ENCODE measurements at places on chromosomes 5 and 9.

- DNase-seq, result no peak
These were observed 353.3 kb downstream of the YTHDC2 start for GRCh38 chr5:113866763-113867162.

GRCh38 chr9:105458404-105458803 lies 10.6 kb downstream of the FSD1L start:
- DNase-seq, result no peak

- no peak for DNase-seq
These were observed 125.1 kb downstream of the MED10 start for GRCh38 chr5:6253281-6253680.

DNA sequence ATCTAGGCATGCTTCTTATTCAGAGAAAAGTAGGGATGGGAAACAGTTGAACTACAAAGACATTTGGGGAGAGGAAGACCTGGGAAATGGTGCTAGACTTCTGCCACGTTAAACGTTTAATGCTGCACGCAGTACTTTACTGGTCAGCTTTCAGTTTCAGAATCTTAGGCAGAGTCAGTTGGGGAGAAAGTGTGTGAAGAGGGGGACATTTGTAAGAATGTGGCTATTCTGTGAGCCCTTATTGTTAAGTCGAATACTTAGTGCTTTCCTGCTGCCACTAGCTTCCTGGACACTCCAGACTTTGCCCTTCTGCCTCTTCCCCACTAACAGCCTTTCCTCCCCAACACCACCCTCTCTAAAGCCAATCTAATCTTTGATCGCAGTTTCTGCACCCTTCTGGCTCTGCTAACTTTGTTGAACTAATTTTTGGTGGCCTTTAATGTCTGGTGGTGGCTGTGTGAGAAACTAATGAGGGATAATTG lies 6.1 kb downstream of the CYSTM1 start:
- peak; percentile 1 for DNase-seq

GRCh38 chr9:112286926-112287325 lies 46.5 kb downstream of the PTBP3 start:
- no peak for DNase-seq

- DNase-seq, result no peak
These were observed 201.2 kb upstream of the MPDZ start for GRCh38 chr9:13480693-13481092.

DNA sequence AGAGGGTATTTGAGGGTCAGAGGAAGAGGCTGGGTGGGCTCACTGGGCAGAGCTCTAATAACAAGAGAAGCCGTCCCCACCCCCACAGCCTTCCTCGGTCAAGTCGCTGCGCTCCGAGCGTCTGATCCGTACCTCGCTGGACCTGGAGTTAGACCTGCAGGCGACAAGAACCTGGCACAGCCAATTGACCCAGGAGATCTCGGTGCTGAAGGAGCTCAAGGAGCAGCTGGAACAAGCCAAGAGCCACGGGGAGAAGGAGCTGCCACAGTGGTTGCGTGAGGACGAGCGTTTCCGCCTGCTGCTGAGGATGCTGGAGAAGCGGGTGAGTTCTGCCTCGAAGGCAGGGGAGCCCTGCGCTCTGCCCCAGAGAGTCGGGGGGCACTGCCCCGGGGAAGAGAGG lies 21.6 kb upstream of the RARS1 start:
- no peak for DNase-seq

- DNase-seq, result no peak
These were observed 43.3 kb upstream of the BARHL1 start for GRCh38 chr9:132539096-132539495.

DNA sequence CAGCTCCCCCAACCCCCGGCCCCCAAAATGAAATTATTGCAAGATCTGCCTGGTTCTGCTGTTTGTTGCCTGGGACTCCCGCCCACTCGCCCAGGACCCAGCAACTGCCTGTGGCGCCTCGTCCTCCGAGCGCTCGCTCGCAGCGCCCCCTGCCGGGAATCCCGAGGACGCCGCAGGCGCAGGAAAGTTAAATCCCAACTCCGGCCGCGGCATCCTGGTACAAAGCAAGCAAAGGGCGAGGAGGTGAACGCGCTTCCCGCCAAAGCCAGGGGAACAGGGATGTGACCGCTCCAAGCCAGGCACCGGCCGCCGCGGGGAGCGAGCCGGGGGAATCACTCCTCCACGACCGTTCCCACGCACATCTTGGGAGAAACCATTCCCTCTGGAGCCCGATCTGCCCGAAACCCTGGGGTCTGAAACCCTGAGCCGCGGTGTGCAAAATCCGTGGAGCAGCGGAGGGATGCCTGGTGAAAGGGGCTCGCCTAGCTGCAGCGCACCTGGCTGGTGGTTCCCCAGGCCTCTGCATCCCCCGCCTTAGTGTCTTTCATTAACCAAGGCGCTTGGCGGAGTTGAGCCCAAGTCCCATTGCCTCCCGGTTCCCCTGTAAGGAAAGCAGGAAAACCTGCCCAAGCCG lies 1.3 kb downstream of the SEMA5A start:
- DNase-seq, result peak; percentile 54

- DNase-seq, result no peak
These were observed 31.9 kb downstream of the ARSB start for GRCh38 chr5:78953092-78953800.

- DNase-seq, result no peak
These were observed 87.2 kb downstream of the RMI1 start for GRCh38 chr9:84067821-84068220.

GRCh38 chr9:90274725-90275124 lies 367.9 kb downstream of the DIRAS2 start:
- DNase-seq, result no peak

GRCh38 chr9:21801683-21802417 lies 586 bp upstream of the MTAP start:
- peak; percentile 57 for DNase-seq

GRCh38 chr5:35335752-35336151 lies 105.5 kb upstream of the PRLR start:
- DNase-seq, result no peak

DNA sequence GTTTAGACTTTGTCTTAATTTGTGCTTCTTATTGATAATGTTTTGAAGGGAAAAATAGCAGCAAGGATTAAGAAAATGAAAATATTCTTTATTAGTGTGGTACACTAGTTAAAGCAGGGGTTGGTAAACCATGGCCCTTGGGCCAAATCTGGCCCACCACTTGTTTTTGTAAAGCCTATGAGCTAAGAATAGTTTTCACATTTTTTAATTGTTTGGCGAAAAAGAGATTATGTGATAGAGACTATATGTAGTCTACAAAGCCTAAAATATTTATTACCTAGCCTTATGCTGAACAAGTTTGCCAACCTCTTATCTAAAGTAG lies 57.2 kb downstream of the KCNN2 start:
- DNase-seq, result no peak

GRCh38 chr9:135490980-135491464 lies 9.5 kb upstream of the MRPS2 start:
- no peak for DNase-seq

Measured in NCI-H1105 treated with DMSO at 0.1 percent for 48 hours (cell line).